H1 (cell line): ENCODE measurements at places on chromosomes 5 and 9. TPM values are rescaled to one million over a fixed set of nuclear protein-coding genes. Genes with fewer than 3 reads are reported as not detected.

MPDZ gene
- 39.4 and 40.3 TPM in 2 replicates for total RNA-seq

PCDH12 gene
- 0.17 and 0.21 TPM in 2 replicates for total RNA-seq

PCDHGB5 gene
- total RNA-seq: 1.9 and 2.6 TPM in 2 replicates

SMARCA2 gene
- 21.7 and 22.3 TPM in 2 replicates for total RNA-seq

OR1J2 gene
- not detected in 2 replicates for total RNA-seq

CCDC180 gene
- total RNA-seq: 3.6 and 8.2 TPM in 2 replicates

PDCD1LG2 gene
- total RNA-seq: not detected in 2 replicates

MFAP3 gene
- 24.1 and 27.0 TPM in 2 replicates for total RNA-seq

DIPK1B gene
- total RNA-seq: 32.3 and 35.3 TPM in 2 replicates

ORM2 gene
- 0.90 TPM in 1 of 2 replicates, not detected in the other for total RNA-seq

PMPCA gene
- total RNA-seq: 88.2 and 89.2 TPM in 2 replicates

FAM120A gene
- total RNA-seq: 52.2 and 54.7 TPM in 2 replicates

WNT8A gene
- total RNA-seq: 0.27 TPM in 1 of 2 replicates, not detected in the other

MCC gene
- 17.8 and 18.3 TPM in 2 replicates for total RNA-seq

CATSPER3 gene
- 0.48 TPM in 1 of 2 replicates, not detected in the other for total RNA-seq

INSL4 gene
- total RNA-seq: not detected in 2 replicates

RNF130 gene
- total RNA-seq: 63.1 and 65.1 TPM in 2 replicates

PROB1 gene
- total RNA-seq: 3.1 and 3.3 TPM in 2 replicates

HMMR gene
- total RNA-seq: 70.6 and 77.3 TPM in 2 replicates

FAM78A gene
- 3.1 and 3.5 TPM in 2 replicates for total RNA-seq

ITGA1 gene
- 6.6 and 9.0 TPM in 2 replicates for total RNA-seq
